ENCODE measurements at places on chromosomes 5 and 9.

- DNase-seq, result no peak
Measured at GRCh38 chr9:36870960-36871359, 163.1 kb downstream of the PAX5 start.

GRCh38 chr5:88388476-88389337 is 120.1 kb upstream of the TMEM161B start:
- no peak for DNase-seq

DNA sequence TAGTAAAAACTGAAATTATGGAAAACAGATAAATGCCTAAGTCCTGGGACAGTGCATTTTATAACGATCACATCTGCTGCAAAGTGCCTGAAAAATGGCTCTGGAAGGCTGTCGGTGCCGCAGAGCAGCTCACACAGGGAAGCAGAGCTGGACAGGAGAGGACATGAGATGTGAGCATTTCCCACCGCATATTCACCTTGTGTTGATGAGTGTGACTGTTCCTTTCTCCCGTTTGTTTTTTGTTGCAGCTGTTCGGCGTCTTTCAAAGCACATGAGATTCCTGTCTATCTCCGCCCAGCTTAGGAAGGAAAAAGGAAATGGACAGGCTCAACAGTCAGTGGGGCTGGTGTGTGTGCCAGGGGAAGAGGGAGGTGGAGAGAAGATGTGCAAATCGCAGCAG is 164.9 kb upstream of the SEMA6A start:
- no peak for DNase-seq

DNA sequence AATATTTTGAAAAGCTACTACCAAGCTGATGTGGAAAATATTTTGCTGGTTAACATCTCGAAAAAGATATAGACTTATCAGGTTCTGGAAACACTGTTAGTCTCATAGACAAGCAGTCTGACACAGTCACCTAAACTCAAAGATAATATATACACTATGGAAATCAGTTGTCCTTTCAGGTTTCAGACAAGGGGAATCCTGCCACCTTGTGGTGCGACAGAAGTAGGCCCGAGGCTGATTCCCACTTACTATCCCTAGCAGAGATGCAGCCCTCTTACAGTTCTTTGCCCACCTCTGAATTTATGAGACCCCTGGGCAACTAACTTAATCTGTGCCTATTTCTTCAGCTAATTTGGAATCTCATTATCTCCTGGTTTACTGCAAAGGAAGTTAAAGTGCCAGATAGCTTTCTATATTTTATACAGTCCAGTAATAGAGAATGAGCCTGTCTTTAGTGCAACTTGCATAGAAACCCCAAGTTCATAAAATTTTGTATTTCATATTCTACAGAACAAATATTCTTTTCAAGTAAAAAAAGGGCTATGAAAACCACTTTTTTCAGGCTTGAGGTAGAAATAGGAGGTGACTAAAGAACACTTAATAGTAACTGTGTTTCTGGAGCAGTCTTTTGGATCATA is 16.9 kb downstream of the RAD1 start:
- DNase-seq, result peak; percentile 65

DNA sequence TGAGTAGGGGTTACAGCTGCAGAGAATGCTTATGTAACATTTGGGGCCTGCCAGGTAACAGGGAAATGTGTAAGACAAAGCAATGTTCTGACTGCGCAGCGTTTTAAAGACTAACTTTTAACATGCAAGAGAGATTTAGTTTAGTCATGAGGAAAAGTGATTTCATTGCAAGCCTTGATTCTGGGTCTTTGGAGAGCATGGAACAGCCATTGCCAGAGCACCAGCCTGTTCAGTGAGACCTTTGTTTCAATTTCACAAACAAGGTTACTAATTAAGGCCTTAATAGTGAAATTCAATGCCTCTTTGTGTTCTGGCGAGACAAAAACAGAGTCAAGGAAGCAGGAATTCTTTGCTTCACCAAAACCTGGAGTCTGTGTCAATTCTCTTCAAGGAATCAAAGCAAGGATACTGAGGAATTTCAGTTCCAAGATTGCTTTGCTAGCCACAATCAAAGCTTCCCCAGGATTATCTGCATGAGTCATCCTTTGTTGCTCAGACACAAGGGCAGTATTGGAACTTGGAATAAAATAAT is 14.4 kb downstream of the CKMT2 start:
- DNase-seq, result peak; percentile 36
